ENCODE measurements at places on chromosomes 7 and 10.

- DNase-seq: no peak
These were observed 36.3 kb downstream of the LAMB4 start for GRCh38 chr7:108093851-108094331.

DNA sequence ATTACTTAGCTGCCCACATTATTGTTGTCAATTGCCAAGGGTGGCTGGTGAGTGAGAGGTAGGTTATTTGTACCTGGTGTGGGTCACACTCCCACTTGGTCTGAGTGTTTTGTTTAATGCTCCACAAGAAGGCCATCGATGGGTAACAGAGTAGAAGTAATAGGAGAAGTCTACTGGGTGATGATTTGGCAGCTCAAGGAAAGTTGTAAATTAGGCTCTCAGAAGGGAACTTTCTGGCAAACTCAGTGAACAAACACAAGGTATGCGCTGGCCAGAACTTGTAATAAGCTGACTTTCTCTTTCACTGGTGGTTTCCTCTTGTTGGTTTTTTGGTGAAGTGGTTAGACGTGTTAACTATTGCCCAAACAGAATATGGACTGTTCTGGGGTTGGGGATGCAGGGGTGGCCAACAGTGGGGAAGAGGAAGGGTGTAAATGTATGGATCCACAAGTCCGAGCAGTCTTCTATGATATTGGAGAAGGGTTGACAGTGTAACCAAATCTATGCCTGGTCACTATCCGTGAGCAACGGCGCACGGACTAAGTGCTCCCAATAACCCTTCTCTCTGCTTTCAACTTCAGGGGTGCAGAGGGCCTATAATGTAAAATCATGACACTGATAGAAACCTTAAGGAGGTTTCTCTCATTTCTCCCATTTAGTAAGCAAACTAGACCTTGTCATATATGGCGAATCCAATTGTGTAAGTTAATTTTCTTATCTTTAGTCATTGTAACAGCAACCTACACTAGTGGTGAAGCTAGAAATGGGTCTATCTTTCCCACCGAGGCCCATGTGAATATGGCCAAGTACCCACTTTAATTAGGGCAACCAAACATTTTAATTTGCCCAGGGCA is 212.8 kb downstream of the PTEN start:
- DNase-seq: no peak

DNA sequence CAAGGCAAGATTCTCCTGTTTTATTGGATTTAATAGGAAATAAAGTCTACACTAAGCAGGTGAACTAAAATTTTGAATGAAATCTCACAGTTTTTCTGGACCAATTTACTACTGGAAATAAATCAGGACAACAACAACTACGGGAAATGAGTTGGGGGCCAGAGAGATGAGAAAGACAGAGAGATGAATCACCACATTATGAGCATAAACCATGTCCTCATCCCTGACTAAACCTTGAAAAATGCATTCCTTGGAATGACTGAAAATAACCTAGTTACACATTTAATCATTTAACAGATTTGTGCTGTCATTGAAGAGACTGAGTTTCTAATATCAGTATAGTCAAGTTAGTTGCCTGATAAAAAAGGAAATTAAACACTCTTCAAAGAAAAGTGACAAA is 608.4 kb upstream of the KCND2 start:
- no peak for DNase-seq

DNA sequence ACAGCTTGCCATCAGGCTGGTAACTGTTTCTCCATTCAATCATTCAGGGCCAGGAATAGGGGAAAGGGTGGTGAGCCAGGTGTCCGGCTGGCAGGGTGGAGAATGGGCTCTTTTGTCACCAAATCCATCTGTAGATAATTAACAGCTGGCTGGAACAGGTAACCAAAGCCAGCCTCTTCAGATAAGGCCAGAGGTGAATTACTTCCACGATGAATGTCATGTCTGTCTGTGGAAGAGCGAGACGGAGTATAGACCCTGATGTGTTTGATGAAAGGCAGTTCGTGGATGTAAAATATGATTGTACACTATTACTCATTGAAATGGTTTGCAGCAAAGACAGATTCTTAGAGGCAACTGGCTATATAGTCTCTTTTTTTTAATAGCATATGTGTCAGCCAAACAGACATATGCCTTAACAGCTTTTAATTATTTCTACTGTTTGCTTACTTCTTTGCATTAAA is 149.8 kb downstream of the KLF6 start:
- no peak for DNase-seq

DNA sequence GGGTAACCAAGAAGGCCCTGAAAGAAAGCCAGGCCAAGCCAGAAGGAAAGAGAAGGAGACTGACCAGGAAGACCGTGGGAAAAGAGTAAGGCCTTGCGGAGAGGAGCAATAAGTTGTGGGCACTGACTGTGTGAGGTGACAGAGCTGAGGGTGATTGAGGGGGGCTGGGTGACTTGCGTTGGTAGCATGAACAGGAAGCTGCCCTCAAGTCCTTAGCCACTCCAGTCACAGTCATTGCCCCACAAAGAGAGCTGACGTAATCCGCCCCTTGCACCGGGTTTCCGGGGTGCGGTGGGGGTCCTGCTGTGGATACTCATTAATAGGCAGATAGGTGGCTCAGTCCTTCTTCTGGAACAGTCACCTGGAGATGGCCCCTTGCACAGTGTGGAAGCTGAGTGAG is 16.1 kb upstream of the DMBT1 start:
- DNase-seq: peak; percentile 50
